Activated CD4-positive, CD25-positive, alpha-beta regulatory T cell (primary cell): ENCODE measurements at places on chromosomes 7 and 10.

DNA sequence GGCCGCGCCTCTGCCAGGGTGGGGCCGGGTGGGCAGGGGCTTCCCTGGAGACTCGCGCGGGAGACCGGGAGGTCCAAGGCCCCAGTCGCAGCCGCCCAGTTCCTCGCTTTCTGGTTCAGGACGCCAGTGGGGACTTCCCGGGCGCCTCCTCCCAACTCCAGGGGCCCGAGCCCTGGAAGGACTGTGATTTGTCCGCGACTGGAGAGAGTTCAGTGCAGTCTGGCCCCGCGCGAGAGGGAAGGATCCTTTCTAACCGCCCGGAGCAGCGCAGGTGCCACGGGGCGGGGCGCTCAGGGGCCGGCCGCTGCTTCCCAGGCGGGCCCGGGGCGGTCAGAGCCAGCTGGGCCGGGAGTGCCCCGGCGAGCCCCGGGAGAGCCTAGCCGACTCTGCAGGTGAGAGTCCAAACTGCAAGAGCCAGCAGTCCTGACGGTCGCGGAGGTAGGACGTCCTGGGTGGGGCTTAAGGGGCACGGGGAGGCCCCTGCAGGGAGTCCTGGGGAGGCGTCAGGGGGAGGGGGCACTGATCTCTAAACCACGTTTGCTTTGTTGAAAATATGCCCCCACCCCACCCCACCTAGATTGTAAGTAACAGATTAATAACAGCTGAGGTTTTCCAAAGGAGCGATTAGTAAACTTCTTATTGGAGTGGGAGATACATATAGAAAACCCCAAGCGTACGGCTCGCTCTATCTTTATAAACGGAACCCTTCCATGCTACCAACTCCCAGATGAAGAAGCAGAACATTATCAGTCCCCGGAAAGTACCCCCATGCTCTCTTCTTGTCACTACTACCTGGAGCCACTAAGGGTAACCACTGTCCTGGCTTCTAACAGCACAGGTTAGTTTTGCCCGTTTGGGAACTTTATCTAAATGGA, 8.2 kb downstream of the NKX2-3 start:
- DNase-seq, result no peak

DNA sequence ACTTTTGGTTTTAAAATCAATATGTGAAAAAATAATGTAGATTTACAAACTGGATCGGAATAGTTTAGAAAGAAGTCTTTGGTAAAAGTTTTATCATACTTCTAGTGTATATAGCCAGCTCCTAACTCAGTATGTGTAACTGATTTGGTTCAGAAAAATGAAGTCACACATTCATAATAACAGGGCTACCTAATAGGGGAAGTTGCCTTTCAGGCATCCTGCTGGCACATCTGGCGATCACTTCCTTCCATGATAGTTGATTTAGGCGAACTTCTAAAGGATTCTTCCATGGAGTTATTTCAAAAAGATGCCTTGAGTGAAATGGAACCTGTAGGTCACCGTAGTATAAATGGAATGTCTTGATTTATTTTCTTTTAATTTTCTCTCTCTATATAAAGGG, 69.1 kb downstream of the SHH start:
- DNase-seq, result no peak

- DNase-seq, result no peak
These were observed 6.6 kb upstream of the TMEM184A start for GRCh38 chr7:1562597-1563051.

GRCh38 chr10:34728361-34728760, 86.7 kb downstream of the PARD3 start:
- DNase-seq, result no peak

DNA sequence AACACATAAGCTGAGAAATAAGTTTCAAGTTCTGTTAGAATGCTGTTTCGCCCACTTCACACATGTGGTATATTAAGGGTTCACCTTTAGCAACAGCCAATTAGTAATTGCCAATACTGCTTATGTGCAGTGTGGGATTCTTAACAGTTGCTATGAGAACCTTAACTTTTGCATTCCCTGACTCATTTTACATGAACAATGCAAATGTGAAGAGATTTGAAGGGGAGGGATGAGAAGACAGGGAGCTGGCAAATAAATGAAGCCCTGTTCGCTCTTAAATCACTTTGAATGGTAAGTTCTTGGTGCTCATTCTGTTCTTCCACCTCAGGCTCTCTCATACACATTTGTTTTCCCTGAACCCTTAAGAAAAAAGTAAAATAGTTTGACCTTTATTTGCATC, 82.3 kb downstream of the LRRC4 start:
- DNase-seq, result no peak

- no peak for DNase-seq
These were observed 735.6 kb upstream of the MBL2 start for GRCh38 chr10:53508197-53508596.

DNA sequence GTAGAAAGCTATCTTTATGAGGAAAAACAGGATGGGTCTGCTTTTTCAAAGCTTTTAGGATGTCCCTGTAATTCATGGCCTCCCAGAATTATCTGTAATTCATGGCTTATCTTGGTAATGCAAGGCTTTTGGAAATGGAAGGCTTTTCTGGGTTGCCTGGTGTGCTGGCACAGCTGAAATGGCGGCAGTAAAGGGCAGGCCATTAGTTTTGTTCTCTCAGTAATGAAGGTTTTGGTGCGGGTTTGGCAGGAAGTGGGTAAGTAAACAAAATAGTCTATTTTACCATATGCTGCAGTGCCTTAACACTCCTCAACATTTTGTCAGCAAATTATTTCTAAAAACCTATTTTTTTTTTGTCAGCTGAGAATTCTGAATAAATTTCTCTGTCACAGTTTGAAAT, 69.3 kb downstream of the LRGUK start:
- no peak for DNase-seq

GRCh38 chr10:66714741-66715140, 211.1 kb upstream of the LRRTM3 start:
- DNase-seq, result no peak

DNA sequence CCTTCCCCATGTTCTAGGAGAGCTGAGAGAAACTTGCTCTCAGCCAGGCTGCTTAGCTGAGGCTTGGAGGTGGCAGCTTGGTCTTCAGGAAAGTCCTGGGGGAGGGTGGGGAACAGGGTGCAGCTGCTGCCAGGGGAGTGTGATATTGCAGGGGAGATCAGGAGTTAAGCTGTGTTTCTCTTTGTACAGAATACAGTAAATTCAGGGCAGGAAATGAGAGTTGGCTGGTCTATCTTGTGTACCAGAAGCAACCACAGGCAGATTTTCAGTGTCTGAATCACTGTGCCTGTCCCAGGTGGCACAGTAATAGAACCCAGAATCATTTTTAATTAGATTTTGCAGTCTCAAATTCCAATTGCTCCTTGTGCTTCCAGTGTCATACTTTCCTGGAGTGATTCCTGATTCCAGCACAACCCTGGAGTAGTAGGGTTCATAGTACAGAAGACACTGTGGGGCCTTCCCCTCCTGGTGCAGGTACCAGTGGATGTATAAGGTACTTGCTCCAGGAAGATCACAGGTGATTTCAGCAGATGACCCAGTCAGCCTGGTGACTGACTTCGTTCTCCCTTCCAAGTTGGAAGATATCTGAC, 94.0 kb upstream of the TARP start:
- DNase-seq, result no peak

DNA sequence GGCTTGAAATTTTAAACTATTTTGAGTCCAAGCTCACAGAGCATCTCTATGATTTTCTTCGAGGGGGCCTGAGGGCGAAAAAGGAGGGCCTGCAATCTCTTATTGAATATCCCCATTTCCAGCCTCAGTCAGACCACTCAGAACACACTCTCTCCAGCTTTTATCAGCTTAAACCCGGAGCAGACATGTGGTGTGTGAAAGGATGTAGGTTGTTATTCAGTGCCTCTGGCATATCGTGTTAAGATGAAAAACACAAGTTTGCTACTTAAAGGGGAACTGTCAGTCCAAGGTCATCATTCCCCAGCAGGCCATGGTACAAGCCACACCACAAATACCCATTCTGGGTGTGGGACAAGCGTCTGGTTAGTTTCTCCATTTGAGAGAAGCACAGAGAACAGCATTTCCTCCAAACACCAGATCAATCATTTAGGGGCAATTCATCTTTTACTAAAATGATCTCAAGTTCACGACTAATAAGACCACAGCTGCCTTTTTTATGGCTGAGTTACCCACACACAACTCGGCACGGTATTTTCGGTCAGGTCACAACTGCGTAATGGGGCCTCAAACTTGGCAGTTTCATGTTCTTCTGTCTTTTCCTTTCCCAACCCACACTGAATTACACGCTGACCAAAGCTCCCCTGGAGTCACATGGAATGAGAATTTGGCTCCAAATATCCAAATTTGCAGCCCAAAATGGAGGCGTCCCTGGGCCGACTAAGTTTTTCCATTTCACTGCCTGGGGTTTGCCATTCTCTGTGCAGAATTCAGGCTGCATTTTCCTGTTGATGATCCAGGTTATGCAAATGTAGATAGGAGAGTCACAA, 188.4 kb downstream of the SEM1 start:
- no peak for DNase-seq

DNA sequence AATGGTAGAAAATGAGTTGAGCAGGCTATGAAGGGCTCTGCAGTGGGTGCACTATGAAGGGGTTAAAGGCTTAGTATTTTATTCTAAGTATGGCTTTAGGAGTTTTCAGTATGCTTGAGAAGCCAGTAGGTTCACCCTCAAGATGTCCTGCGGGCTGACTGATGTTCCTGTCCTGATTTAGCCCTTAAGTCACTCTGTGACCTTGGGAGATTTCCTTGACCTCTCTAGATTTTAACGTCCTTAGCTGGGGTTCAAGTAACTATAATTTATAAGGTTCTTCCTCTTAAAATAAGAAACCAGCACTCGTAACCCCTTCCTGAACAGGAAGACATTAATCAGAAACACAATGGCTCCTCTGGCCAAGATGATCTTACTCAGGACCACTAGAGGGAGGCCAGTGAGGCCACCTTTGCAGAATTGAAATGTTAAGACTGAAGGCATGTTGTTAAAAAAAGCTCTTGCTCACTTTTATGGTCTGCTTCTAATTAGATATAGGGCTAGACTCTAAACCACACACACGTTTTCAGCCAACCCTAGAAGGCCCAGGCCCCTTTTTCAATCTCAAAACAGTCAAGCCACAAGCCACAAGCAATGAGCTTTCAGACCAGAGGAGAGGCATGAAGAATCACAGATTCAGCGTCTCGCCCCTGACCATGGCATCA, 41.9 kb downstream of the CDK1 start:
- DNase-seq, result no peak

DNA sequence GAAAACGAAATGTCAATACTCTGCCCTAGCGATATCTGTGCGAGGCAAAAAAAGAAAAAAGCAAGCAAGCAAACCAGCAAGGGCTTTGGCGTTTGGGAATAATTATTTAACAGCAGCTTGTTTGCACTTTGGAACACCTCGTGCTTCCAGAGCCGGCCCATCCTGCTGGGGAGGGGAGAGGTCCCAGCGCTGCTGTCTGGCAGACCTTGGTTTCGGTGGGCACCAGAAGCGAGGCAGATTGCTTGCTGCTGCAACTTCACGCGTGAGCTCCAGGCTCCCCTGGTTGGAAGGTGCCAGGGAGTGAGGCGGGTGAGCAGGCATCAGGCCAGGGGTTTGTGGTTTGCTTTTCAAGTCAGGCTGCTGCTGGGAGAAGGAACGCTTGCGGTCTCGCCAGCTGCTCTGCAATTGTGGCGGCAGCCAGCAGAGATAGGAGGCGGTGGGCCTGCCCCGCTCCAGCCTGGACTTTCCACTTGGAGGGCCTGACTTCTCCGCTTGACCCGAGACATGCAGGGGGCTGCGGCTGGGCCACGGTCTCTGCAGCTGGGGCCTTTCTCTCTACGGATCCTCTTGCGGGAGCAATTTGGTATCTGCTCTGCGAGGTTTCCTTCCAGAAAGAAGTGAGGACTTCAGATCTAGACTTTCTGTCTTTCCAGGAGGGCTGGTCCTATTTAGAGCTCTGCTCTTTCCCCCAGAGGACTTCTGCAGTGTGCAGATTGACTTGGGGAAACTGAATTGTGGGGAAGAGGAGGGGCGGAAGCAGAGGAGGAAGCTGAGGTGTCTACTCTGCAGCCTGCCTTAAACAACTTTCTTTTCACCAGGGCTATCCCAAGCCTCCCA, 131.4 kb downstream of the PRPF18 start:
- DNase-seq, result no peak

DNA sequence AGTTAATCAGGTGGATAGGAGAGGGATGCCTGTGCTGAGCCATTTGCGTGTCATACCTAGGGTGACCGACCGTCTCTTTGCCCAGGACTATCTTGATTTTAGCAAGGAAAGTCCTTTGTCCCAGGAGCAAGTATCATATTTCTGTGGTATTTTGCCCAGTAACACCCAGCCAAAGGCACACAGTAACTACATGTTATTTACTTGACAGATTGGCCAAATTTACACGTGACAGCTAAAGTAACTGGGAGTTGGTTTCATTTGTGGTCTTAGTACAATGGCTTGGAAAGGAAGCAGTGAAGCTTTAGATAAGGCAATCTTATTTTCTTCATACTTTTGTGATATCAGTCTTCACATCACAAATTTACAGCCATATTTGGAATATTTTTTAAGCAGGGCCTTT, 142.1 kb downstream of the JCAD start:
- no peak for DNase-seq

- no peak for DNase-seq
These were observed 8.5 kb downstream of the TAS2R60 start for GRCh38 chr7:143451746-143452145.

GRCh38 chr7:99061001-99061776, 82.7 kb downstream of the SMURF1 start:
- no peak for DNase-seq

GRCh38 chr7:121793716-121794115, 79.2 kb upstream of the PTPRZ1 start:
- DNase-seq, result no peak

DNA sequence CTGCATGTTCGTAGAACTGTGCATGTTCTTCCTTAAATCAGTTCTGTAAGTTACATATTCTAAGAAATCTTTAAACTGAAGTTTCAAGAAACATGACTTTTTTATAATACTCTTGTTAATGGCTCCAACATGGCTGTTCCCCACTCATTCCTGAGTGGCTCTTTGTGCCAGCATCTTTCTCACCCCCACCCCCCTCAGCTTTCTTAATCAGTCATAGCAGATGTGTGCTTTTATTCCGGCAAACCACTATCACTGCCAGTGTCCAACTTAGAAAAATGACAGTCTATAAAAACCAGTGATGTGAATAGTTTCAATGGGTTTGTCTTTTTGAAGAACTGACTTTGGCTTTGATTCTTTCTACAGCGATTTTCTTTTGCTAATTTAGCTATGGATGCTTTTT, 37.6 kb downstream of the PITRM1 start:
- DNase-seq, result no peak

GRCh38 chr7:37713613-37714012, 30.0 kb downstream of the GPR141 start:
- DNase-seq, result no peak

GRCh38 chr7:82789883-82790609, 346.5 kb upstream of the CACNA2D1 start:
- DNase-seq, result no peak
